ENCODE measurements at places on chromosomes 3 and 15. TPM values are rescaled to one million over a fixed set of nuclear protein-coding genes. Genes with fewer than 3 reads are reported as not detected.
A peak's percentile ranks its signal among the peaks of the same experiment; 100 is the strongest.

DNA sequence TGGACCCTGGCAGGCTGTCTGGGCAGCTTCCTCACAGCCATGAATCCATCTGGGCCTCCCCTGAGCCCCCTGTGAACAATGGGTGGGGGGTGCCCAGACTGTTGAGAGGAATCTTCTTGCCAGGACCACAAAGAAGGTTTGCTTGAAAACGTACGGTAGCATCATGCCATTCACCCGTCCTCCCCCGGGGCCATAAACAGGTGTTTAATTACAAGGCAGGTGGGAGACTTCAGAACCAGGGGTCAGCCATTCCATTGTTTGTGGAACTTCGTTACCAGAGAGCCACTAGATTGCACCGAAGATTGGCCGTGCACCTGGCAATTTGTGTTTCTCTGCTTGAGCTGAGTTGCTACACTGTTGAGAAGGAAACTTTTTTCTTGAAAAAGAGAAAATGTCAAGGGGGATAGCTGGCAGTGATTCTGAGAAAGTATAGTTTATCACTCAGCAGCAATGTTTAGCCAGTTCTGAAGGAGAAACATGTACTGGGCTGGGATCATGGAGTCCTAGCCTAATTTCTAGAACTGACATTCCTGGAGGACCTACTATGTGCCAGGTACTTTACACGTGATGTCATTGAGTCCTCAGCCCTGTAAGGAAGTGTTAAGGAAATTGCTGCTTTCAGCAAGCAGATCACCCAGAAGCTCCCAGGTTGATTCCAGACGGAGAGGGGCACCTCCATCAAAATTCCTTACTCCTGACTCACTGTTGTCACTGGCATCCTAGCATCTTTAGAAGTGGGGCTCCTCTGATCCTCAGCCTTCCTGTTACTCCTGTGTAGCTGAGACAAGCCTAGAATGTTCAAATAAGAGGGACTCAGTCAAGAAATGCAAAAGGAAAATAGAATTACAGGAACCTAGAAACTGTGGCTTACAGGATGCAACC, 103.8 kb upstream of the UBE2E1 start:
- DNase-seq = no peak
- H3K36me3 ChIP-seq = no peaks in the 10 kb centered on the region
- no peak overlapping the region for H3K27ac ChIP-seq
- H3K4me1 ChIP-seq = peaks cover 8% of the 10 kb centered on the region
- H3K4me3 ChIP-seq = no peak overlapping the region

Gene DPPA4
- not detected for total RNA-seq

- no peak for DNase-seq
- H3K4me3 ChIP-seq = no peak overlapping the region
- H3K36me3 ChIP-seq = no peaks in the 10 kb centered on the region
- H3K4me1 ChIP-seq = no peaks in the 10 kb centered on the region
- H3K27me3 ChIP-seq = no peaks in the 10 kb centered on the region
Measured at GRCh38 chr15:55969582-55969981, 23.8 kb downstream of the NEDD4 start.

GRCh38 chr3:195247863-195248189, 23.1 kb downstream of the XXYLT1 start:
- no peaks in the 10 kb centered on the region for H3K27me3 ChIP-seq
- no peak overlapping the region for H3K4me3 ChIP-seq
- no peaks in the 10 kb centered on the region for H3K36me3 ChIP-seq
- peak; percentile 40 for DNase-seq

DNA sequence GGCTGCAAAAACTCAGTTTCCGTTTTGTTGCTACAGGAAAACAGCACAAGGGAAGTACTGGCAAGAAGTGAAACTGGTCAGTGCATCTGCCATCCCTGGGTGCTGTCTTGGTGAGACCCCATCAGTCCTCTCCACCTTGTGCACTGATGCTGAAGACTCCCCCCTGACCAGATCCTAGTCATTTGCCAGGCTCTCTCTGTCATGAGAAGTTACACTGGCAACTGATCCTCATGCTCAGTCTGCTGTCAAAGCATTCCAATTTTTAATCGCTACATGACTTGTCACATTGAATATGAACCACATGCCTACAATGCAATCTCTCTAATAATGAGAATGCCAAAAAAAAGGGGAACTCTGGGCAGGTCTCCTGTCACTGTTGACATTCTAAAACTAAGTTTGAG, 296.5 kb downstream of the ZIC1 start:
- H3K36me3 ChIP-seq = no peaks in the 10 kb centered on the region
- no peaks in the 10 kb centered on the region for H3K27me3 ChIP-seq
- no peak overlapping the region for H3K27ac ChIP-seq
- DNase-seq = no peak
- H3K4me3 ChIP-seq = no peak overlapping the region

DNA sequence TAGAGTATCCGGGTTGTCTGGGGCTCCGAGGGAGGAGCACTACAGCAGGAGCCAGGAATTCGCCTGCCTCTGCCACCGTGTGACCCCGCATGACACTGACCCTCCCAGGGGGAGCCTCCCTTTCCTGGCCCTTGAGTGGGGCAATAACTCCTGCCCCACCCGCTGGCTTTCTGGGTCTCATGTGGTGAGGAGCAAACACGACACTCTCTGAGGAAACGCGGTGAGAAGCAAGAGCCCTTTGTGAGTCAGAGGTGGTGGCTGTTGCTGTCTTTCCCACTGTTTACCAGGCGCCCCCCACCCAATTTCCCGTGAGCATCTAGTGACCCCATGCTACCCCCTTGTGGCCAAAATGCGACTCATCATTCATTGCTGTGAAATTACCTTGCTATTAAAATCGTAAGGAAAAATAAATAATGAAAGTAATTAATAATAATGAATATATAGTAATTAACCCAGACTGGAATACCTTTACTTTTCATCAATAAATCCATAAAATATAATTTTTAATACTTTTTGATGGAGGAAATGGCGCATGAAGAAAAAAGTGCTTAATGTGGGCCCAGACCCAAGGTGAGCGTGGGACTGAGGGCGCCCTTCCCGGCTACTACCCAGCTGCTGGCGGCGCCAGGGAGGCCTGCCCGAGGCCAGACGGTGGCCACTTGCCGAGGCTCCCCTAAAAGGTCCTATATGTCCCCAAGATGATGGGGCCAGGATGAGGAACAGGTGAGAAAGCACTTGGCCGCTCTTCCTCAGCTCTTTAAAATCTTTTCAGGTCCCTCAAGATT, 29.3 kb downstream of the CCNL1 start:
- peaks cover 33% of the 10 kb centered on the region for H3K4me1 ChIP-seq
- no peaks in the 10 kb centered on the region for H3K27me3 ChIP-seq
- DNase-seq = no peak
- H3K27ac ChIP-seq = peak overlapping the region; percentile 67
- no peaks in the 10 kb centered on the region for H3K36me3 ChIP-seq
- no peak overlapping the region for H3K4me3 ChIP-seq

DNA sequence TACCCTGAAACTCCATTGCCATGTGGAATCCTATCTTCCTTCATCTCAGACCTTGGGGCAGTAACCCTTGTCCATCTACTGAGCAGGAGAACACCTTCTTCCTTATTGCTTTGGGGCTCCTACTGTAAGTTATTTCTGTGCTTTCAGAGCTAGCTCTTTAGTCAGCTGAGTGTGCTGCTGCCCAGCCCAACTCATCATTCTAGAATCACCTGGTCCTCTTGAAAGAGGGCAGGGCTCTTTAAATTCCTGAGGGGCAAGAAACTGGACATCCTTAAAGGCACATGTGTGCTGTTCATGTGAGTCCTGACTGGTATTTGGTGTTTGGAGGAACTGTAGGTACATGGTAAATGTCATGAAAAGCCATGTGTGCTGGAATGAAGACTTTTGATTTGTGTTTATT, 140.9 kb downstream of the ARNT2 start:
- no peaks in the 10 kb centered on the region for H3K4me1 ChIP-seq
- H3K4me3 ChIP-seq = no peak overlapping the region
- no peak overlapping the region for H3K27ac ChIP-seq
- no peaks in the 10 kb centered on the region for H3K27me3 ChIP-seq
- no peaks in the 10 kb centered on the region for H3K36me3 ChIP-seq

Gene GHSR
- total RNA-seq = not detected
